ENCODE measurements at places on chromosomes 11 and 22.

DNA sequence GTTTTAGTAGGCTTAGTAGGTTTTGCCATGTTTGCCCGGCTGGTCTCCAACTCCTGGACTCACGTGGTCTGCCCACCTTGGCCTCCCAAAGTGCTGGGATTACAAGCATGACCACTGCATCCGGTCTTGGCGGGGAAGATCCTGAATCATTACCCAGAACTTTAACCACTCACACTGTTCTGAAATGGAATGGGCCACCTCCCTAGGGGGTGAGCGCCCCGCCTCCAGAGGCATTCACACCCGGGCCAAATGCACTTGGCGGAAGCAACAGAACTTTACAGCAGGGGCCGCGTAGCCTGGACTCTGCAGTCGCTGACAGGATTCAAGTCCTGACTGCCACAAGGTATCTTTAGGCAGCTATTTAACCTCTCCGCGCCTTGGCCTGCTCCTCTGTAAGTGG, 5.4 kb downstream of the CCDC86 start:
- no peak for DNase-seq

DNA sequence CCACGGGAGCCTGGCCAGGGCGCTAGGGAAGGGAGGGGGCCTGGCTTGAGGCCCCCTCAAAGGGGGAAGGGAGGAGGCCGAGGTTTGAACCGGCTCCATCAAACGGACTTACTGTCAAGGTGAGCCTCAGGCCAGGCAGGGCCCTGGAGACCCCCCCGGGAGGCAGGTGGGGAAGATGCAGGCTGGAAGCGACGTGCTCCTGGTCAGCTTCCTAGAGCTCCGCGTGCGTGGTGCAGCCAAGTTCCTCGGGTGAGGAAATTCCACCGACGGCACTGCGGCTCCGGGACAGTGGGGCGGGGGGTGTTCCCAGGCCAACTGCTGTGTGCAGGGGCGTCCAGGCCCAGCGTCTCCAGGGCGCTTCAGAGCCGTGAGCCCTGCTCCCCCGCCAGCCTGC, 7.2 kb upstream of the TRABD start:
- no peak for DNase-seq

DNA sequence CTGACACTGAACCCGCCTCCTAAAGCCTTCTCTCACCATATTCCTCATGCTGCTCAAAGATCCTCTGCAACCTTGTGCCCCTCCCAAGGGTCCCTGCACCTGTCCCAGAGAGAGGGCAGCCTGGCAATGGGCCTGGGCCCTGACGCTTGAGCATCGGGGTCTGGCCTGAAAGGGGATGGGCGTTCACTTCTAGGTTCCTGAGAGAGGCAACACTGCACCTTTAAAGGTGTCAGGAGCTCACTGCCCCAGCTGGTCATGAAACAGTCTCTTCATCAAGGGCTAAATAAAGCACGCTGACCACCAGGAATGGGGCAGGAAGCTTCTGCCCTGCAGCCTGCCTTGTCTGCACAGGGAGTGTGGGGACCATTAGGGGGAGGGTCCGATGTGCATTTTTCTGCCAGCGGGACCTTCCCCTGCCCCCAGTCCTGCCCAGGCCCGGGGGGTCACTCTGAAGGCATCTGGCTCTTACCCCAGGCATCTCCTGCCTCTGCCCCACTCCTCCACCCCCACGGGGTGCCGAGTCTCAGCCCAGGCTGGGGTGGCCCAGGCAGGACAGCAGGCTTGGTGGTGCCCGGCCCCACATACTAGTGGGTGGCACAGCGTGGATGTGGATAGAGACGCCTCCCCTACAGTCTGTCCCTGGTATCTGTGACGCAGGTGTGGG, 3.5 kb downstream of the C11orf21 start:
- no peak for DNase-seq

- DNase-seq, result no peak
Measured at GRCh38 chr11:124483422-124483821, 37.9 kb upstream of the OR8B8 start.

DNA sequence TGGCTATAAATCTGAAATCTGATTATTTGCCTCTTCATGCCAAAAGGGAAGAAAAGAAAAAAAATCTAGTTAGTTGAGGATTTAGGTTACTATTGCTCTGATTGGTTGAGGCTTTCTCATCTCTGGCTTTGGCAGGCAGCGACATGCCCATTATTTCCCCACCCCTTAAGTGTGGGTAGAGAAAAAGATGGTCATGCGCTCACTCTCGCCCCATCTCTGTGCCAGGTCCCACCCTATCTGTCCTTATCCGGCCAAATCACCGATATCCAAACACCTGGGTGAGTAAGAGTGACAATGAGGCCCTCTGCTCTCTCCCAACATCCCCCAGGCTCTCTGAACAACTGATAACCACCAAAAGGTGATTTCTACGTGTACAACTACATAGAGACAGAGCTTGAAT, 31.2 kb upstream of the SNX19 start:
- DNase-seq, result no peak

DNA sequence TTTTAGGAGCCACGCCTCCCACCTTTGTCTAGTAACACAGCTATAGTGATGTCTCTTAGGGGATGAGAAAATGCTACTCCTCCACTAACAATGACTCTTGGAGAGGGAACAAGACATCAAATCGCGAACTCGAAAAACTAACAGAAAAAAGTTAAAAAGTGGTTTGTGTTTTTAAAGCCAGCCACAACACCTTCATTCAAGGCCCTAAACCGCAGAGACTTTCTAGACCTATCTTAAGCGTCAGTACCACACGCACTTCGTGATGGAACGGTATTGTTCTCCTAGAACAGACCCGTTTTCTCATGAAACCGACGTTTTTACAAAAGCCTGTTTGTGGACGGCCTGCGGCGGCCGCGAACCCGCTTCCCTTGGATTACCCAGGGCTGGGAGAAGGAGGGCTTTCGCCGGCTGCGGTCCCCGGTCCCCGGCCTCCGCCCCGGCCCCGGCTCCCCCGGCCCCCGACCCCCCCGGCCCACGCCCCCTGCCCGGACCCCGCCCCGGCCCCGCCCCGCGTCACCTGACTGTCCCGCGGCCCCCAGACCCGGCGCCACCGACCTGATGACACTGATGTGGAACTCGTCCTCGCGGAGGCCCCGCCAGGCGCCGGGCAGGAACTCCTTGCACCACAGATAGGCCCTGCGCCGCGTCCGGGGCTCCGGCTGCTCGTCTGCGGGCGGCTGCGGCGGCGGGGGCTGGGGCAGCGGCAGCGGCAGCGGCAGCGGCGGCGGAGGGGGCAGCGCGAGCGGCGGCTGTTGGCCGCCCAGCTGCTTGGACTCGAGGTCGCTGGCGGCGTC, 718 bp downstream of the CHKA start:
- peak; percentile 51 for DNase-seq

- no peak for DNase-seq
Measured at GRCh38 chr11:39664023-39664422, 1795.4 kb downstream of the LRRC4C start.

DNA sequence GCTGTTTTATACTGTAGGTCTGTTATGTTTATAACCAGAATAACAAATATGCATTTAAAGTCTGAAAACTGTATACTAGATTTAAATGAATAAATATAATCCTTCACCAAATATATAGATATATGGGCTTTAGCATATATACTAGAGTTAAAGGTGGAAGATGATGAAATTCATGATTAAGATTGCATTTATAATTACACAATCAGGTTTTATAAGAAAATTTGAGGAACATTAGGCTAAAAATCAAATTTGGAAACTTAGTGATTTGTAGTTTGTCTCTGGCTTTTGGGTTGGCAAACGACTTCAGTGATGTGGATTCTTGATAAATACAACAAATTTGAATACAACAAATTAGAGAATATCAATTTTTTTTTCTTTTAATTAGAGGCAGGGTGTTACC, 10.0 kb downstream of the BCL2L13 start:
- DNase-seq, result no peak

Data from T-helper 2 cell treated with Interferon-gamma antibody and Interleukin-4, amounts not matched to agents 5 μg/mL and 100 μg/mL, for 36 hours (primary cell).